ENCODE measurements at places on chromosomes 2 and 18. TPM values are rescaled to one million over a fixed set of nuclear protein-coding genes. Genes with fewer than 3 reads are reported as not detected.

GRCh38 chr2:150266931-150267330, 220.5 kb downstream of the RND3 start:
- DNase-seq: no peak

The CHRNG gene
- not detected for total RNA-seq

GRCh38 chr2:135802350-135802749, 34.6 kb downstream of the LCT start:
- DNase-seq: no peak

The COL4A4 gene
- not detected for total RNA-seq

- DNase-seq: no peak
Observed at GRCh38 chr2:120691410-120691809, 44.3 kb upstream of the GLI2 start.

The PDE11A gene
- not detected for total RNA-seq

GRCh38 chr2:36965751-36966369, 476 bp downstream of the STRN start:
- peak; percentile 62 for DNase-seq

GRCh38 chr2:149383340-149383739, 53.0 kb downstream of the LYPD6 start:
- no peak for DNase-seq

GRCh38 chr2:237879991-237880560, 20.7 kb downstream of the RAMP1 start:
- no peak for DNase-seq

The SPATA3 gene
- total RNA-seq: not detected

The INHA gene
- total RNA-seq: not detected

The SP140 gene
- total RNA-seq: 58.3 TPM

GRCh38 chr2:195468771-195469170, 188.3 kb upstream of the SLC39A10 start:
- no peak for DNase-seq

The ITGAV gene
- 5.6 TPM for total RNA-seq

DNA sequence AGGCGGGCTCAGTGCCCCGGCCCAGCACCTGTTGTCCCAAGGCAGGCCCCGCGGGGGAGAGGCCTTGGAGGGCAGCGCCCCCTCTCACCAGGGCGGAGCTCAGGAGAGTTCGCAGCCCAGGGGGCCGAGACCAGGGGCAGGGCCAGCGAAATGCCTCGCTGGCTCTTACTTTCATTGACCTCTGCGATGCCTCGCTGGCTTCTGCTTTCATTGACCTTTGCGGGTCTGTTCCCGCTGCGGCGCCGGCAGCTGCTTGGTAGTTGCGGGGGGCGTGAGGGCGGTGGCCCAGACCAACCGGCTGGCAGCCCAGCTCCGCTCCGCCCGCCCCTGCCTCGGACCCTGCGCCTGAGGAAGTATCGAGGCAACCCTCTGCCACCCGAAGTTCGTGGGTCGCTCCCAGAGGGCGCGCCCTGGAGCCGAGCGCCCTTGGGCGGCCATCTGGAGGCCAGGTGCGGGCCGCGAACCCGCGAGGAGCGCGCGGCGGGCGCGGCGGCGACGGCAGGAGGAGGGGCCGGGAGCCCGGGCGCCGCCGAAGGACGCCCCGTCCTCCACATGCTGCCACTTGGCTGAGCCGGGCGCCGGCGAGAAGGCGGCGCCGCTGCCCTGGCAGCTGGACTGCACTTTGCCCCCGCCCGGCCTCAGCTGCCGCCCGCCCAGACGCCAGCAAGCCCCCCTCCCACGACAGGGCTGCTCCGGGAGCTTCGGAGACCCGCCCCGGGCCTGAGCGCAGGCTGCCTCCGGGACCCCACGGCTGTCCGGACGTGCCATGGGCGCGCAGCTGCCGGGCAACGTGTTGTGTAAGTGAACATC, 118.0 kb upstream of the MSTN start:
- peak; percentile 25 for DNase-seq

- DNase-seq: no peak
Observed at GRCh38 chr2:120874888-120875275, 139.2 kb downstream of the GLI2 start.

The CNDP2 gene
- total RNA-seq: 131 TPM

DNA sequence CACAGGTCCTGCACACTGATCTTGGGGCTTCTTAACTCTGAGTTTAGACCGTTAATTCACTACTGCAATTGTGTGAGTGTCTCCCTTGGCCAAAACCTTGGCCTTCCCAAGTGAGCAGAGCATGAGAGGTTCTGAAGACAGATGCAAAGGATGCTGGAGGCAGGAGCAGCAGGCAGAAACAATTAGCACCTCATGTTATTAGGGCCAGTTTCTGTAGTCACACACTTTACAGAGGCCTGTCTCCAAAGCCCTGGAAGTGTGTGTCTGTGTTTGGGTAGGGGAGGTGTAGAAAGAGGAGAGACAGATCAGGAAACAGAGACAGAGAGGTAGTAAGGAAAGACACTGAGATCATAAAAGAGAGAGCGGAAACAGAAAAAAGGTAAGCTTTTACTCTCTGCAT, 533.8 kb downstream of the TMEM182 start:
- DNase-seq: no peak

GRCh38 chr2:166413255-166413654, 37.5 kb upstream of the SCN9A start:
- DNase-seq: no peak

The SERPINB3 gene
- not detected for total RNA-seq

DNA sequence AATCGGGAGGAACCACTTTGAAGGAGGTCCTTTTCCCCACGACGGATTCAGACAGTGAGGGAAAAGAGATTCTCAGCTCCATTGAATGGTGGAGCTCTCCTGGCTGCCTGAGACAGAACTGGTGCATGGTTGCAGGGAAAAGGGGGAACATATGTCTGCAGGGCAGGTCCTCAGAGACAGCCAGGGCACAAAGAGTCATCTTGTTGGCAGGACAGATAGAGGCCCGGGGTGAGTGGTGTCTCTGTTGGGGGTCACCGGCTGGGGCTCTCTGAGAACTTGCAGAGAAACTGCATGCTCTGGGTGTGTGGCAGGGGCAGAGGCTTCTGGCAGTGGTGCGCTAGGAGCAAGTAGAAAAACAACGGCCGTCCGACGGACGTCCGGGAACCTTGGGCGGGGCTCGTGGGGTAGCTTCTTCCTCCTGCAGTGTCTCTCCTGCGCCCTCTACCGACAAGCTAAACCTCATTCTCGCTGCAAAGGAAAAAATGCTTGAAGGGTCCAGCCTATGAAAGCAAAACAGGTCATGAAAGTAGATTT, 94.3 kb downstream of the CDCA7 start:
- DNase-seq: peak; percentile 75

DNA sequence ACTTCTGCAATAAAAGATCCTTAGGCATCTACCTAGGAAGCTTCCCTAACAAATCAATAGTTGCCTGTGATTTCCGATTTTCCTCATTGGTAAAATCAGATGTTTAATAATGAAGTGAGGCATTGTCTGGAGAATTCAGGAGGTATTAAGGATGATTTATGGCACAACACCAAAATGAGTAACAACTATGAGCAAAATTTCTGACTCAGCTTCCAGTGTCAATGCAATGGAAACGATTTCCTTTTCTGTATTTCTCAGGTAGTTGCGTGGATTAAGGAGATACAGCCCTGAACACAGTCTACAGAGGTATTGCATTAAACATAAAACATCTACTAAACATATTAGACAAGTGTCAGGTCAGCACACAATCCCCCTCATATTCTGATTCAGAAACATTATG, 99.5 kb downstream of the EPB41L3 start:
- no peak for DNase-seq

DNA sequence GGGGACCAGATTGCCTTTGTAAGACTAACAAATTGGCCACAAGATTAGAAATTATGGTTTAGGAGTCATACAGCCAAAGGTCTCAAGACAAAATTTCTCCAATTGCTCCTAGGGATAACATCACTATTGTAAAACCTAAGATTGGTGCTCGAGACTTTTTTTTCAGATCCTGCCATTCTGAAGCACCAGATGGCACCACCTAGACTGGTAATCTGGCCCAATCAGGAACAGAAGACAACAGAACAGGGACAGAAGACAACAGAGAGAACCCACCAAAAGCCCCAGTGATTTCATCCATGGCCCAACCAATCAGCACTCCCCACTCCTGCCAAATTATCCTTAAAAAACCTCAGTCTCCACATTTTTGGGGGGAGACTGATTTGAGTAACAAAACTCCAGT, 66.8 kb downstream of the LINC00305 start:
- DNase-seq: no peak

GRCh38 chr2:40872580-40872979, 420.7 kb upstream of the SLC8A1 start:
- no peak for DNase-seq

The ZAP70 gene
- 297 TPM for total RNA-seq

GRCh38 chr2:43435746-43436145, 160.1 kb downstream of the THADA start:
- no peak for DNase-seq

- DNase-seq: no peak
Observed at GRCh38 chr2:75516378-75517360, 44.1 kb downstream of the EVA1A start.

The TEX44 gene
- total RNA-seq: not detected

DNA sequence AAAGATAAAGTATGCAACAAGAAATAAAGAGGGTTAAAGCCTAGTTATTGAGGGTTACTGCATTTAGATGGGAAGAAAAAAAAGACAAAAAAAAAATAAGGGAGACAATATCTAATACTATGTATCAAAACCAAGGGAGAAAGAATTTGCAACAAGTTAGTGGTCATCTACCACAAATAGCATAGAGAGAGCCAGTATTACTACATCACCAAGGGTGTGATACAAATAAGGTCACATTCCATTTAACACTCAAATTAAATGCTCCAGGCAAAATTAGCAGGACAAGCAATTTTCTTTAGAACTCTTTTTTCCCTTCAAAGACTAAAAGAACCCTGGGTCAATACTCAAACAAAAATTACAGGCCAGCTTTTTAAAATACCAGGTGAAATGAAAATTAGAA, 115.1 kb upstream of the GULP1 start:
- DNase-seq: no peak

DNA sequence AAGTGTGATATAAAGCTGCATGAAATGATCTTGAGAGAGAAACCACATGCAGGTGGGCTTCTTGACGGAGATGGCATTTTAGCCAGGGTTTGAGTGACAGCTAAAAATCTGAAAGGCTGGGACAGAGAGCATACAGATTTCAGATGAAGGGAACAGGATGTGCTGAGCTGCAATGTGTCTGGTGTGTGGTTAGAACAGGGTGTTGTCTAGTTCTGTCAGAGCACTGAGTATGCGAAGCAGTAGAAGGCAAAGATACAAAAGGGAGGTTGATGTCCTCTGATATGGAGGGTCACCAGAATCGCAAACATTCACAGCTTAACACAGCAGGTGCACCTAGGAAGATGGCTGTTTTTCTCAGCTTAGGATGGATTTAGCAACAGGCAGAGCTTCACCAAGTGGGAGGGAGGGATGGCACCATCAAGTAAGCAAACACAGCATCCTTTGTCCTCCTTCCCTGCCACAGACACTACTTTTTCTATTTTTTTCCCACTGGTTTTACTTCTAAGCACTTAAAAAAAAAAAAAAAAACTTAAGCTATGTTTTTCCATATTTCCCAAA, 182.5 kb downstream of the TMX3 start:
- no peak for DNase-seq

GRCh38 chr18:41529093-41529492, 425.9 kb upstream of the PIK3C3 start:
- DNase-seq: no peak

- DNase-seq: no peak
Observed at GRCh38 chr2:96687711-96688640, 45.4 kb downstream of the FER1L5 start.

DNA sequence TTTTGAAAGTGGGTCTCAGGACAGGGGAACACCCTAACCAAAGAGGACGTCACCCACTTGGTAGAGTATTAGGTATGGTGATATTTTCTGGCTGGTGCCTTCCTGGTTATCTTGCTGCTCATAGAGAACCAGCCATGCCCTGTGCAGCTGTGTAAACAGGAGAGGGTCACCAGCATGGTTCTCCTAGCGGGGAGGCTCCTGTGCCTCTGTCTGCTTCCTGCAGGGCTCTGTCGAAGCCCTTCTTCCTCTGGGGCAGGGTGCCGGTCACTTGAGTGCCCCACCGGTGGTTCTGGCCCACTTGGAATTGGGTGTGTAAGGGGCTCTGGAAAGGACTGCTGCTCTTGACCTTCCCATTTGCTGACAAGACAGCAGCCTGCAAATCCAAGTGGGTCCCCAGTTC, 131.6 kb upstream of the MSH6 start:
- DNase-seq: no peak

- no peak for DNase-seq
Observed at GRCh38 chr2:60621688-60622429, 68.4 kb upstream of the BCL11A start.

- no peak for DNase-seq
Observed at GRCh38 chr18:77046409-77046808, 86.2 kb downstream of the MBP start.

- DNase-seq: no peak
Observed at GRCh38 chr2:30358842-30359241, 88.2 kb upstream of the LCLAT1 start.

GRCh38 chr2:199704358-199705238, 146.4 kb downstream of the FTCDNL1 start:
- DNase-seq: peak; percentile 25

The AOX1 gene
- total RNA-seq: 0.08 TPM

DNA sequence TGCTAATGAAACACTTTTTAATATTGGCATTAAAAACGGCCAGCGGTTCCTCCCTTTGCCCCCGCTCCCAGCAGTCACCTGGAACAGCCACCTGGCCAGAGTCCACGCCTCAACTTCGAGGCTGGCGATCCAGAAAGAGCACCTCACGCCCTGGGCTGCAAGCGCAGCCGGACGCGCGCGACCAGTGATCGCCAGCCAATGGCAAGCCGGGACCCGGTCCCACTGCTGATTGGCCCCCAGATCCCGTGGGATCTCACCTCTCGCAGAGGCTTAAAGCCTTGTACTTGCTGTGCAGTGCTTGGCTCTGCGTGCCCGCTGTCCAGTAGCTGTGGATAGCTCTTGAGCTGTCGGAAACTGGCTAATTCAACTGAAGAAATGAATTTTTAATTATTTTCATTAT, 4.1 kb upstream of the RBM45 start:
- DNase-seq: no peak

- DNase-seq: no peak
Observed at GRCh38 chr2:180599804-180600203, 380.6 kb upstream of the UBE2E3 start.

DNA sequence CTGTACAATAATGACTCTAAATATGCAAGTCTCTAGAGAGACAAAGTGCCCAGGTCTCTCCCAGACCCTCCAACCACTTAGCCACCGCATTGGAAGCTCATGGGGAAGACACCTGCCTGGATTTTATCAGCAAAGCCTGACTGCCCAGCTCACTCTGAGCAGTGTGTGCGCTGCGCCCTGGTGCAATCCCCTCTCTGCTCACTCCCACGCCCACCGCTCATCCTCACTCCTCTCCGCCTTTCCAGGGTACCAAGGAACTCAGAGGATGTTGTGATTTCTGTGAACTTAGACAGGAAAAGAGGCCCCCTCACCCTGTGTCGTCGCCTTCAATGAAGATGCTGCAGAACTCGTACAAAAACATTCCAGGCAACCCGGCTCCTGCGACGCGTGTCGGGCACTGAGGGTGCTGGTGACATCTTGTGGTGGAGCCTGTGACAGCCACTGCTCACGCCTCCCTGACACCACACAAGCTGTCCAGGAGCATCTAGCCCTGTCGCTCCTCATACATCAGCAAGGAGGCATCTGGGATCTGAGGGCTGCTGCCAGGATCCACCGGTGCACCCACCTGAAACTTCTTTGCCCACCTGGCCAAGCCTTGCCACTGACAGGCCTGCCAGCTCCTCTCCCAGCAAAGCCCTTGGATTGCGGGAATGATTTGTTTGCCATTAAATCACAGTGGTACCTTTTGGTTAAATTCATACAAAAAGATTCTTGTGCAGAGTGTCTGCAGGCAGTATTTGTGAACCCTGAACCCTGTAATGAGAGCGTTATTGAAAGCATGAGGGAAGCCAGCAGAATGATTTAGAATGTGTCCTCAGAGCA, 220.4 kb downstream of the ZNF516 start:
- DNase-seq: no peak

The TRIB2 gene
- total RNA-seq: 52.7 TPM

Data from activated CD8-positive, alpha-beta T cell treated with anti-CD3 and anti-CD28 coated beads, Interleukin-2, amount 10 ng/mL, durations not matched to agents 7 days and 5 days (primary cell).